ENCODE measurements at places on chromosomes 3 and 15. TPM values are rescaled to one million over a fixed set of nuclear protein-coding genes. Genes with fewer than 3 reads are reported as not detected.

GRCh38 chr3:123152687-123153086 is 49.1 kb upstream of the SEC22A start:
- no peak for DNase-seq

DNA sequence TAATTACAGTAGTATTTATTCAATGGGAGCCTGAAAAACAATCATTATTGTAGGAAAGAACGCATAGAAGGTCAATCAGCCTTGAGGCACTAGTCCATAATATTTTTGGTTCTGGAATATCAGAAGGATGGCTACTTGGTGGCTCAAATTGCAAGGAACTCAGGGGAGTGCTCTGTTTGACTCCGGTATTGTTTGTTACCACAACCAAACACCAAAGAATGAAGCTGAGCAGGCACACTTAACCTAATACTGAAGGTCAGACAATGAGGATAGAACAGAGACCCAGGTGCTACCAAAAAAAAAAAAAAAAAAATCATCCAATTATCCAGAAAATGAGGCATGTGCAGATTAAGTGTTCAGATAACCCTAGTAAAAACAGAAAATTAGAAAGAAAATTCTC is 11.1 kb upstream of the SATB1 start:
- DNase-seq = no peak

DNA sequence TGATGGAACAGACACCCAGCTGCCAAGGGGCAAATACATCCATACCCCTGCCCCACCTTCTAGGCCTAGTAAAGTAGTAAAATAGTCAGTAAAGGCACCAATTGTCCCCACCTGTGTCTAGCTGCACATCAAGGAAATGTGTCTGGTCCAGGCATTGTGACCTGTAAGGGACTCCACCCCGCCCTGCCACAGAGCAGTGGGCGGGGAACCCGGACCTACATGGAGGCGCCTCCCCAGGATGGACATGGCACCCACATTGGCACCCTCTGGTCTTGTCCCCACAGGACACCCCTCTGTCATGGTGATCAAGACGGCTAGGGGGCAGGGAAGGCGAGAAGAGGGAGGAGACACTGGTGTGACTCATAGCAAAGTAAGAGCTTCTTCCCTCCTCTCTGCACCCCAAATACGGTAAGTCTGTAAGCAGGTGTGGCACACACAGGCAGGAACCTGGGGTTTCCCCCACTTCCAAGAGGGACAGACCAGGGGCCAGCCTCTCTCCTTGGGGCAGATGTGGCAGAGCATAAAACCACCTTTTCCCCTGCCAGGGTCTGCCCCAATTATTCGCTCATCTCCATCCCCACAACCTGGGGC is 13.5 kb upstream of the LINGO1 start:
- no peak for DNase-seq

- no peak for DNase-seq
Observed at GRCh38 chr15:22813844-22814243, 24.6 kb upstream of the NIPA2 start.

- DNase-seq = no peak
Observed at GRCh38 chr3:141277451-141277850, 45.8 kb downstream of the PXYLP1 start.

DNA sequence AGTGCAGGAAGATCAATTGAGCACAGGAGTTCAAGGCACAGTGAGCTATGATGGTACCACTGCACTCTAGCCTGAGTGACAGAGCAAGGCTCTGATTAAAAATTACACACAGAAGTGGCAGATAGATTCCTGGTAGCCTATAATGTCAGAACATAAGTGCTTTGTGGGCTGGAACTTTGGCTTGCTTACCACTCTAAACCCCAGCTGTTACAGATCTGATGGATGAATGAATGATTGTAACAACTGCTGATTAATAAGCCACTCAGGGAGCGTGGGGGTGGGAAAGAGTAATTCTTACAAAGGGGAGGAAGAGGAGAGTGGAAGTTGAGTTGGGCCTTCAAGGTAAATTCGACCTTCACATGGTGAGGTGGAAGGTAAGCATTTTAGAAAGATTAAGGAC is 40.9 kb upstream of the PTPN23 start:
- no peak for DNase-seq

DNA sequence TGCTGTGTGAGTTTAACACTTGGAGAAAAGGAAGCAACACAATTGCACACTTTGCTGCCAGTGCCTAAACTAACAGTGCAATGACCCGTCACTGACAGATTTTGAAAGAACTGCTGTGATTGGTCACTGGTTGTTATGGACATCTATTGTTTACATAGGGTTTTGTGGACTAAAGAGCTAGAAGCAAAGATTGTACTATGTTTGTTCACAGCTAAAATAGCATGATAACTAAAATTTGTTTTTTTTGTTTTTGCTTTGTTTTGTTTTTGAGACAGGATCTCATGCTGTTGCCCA is 112.4 kb upstream of the GOLGA8J start:
- no peak for DNase-seq

- DNase-seq = no peak
Observed at GRCh38 chr3:69413551-69414207, 27.8 kb upstream of the FRMD4B start.

DNA sequence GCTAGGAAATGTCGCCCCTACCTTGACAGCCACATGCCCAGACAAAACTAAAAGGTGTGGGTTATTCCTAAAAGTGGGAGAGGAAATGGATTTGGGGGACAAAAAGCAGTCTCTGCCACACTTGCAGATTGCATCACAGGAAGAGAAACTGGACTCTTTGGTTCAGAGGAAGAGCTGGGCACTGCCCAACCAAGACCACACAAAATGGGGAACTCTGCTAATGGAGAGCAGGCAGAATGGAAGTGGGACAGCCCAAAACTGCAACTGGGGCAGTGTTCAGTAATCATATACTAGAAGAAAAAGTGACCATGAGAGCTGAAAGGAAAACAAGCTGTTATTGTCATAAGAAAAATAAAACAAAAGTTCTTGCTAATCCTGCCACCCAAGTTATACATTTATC is 138.9 kb upstream of the FRMD4B start:
- no peak for DNase-seq

- DNase-seq = peak; percentile 28
Observed at GRCh38 chr3:182795389-182795782, 2.1 kb downstream of the ATP11B start.

DNA sequence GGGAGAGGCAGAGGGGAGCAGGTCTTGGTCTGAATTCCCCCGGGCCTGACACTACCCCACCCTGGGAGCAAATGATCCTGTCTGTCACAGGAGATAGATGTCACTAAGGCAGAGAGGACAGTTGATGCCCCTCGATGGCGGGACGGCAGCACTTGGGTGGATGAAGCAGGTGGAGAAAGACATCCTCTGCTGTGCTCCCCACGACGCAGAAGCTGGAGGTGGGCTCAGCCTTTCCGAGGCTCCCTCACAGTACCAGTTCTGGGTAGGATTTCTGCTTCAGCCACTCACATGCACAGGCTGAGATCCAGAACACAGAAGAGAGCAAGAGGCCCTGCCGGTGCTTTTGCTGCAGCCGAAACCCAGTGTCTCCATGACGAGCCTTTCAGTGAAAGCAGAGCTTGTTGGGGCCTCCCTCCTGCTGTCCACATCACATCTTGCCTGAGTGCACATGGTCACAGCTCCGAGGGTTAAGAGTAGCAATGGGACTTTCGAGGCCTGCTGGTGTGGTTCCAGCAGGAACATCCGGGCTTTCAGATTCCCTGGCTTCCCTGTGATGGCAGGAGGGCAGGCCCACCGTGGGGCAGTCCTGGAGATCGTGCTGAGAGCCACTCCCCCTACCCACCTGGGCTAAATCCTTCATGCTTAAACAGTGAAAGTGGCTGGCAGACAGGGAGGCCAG is 107.3 kb upstream of the PRR20G start:
- DNase-seq = no peak

DNA sequence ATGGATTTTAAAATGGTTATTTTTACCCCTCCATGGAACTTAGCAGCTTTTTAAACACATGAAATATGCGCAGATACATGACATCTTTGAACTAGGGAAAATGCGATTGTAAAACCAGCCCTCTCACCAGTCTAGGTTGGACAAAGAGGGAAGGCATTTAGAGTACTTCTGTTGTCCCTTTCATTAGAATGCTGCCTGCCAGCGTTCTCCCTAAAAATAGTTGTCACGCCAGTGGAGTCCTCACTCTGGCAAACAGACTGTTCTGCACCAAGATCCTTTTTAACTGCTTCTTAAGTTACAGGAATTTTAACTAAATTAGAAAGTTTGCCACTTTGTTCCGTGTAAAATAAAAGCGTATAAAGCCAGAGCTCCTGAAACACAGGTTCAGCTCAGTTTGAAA is 295.3 kb downstream of the VPS13C start:
- no peak for DNase-seq

DNA sequence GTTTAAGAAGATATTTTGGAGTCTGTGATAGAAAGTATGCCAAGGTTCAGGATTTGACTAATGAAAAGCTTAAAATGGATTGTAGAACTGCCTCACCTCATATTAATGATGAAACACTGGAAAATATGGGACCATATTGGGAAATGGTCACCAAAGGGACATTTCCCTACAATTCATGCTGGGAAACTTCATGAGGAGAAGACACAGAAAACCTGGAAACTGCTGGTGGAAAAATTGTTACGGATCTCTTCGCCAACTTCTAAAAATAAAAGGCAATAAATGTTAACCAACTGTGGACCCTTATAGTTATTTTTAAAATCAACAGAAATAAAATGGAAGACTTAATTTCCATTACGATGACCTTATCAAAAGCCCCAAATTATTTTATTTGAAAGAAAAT is 97.6 kb upstream of the FRMD4B start:
- no peak for DNase-seq

GRCh38 chr15:78320183-78320582 is 20.0 kb upstream of the CRABP1 start:
- DNase-seq = no peak

DNA sequence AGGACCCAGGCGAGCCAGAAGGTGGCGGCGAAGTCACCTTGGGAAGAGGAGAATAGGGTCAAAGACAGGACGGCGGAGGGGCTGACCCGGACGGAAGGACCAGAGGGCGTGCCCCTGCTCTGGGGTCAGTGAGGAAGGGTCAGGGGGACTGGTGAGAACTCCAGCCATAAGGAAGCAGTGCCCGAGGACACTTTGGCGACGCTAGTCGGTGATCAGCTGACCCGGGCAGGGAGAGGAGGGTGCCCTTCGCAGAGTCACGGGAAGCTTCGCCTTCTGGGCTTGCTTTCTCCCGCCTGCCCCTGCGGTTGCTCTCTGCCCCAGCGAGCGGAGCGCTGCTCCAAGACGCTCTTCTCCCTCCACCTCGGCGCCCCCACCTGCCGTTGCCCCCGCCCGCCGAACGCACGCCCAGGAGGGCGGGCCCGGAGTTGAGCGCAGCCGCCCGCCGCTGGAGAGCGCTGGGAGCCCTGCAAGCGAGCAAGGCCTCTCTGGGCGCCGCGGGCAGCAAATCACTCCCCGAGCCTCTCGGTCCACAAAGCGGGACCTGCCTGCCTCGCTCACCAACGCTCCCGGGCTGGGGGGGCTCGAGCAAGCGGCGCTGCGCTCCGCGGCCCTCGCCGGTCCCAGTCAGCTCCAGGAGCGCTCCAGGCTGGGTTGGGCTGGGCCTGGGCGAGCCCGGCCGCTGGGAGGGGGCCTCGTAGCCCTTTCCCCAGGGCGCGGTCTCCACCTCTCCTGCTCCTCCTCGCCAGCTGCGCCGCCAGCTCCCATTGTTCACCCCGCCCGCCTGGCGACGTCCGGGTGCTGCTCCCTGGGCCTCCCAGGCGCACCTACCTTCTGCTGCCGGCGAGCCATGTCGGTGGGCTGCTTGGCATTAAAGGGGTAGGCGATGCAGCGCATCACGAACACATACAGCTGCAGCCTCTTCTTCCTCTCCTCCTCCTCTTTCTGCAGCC is 1.2 kb downstream of the CADPS start:
- DNase-seq = no peak

DNA sequence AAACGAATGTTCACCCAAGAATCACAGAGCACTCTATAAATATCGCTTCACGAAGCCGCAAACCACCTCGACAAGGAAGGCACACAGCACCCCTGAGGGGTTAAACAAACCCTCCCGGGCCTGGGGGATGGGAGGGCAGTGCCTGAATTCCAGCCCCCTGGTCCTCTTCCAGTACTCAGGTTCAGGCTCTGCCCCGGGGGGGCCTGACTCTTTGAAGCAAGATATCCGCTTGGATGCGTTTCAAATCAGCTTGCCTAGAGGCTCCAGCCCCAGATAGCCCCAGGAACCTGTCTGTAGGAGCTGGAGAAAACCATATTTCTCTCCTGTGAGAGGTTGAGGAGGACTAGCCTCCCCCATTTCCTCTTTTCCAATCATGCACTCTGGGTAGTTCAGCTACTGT is 194.7 kb downstream of the WNT5A start:
- no peak for DNase-seq

GRCh38 chr3:77342027-77342426 is 302.1 kb downstream of the ROBO2 start:
- no peak for DNase-seq

Gene SV2B
- 0.12 TPM for total RNA-seq

Gene SLC22A14
- total RNA-seq = not detected

Gene CTXND1
- total RNA-seq = not detected

Gene NMB
- total RNA-seq = 1.9 TPM

Gene CMTM7
- 34.2 TPM for total RNA-seq

Gene STRIT1
- not detected for total RNA-seq

Gene SYNPR
- not detected for total RNA-seq

Gene SLC25A38
- total RNA-seq = 21.2 TPM

Gene CSPG4
- total RNA-seq = not detected

Data from activated naive CD4-positive, alpha-beta T cell treated with anti-CD3 and anti-CD28 coated beads, Interleukin-2, amount 50 U/mL, for 72 hours (primary cell).